ENCODE measurements at places on chromosomes 16 and 17.

- DNase-seq = no peak
Measured at GRCh38 chr17:67080804-67081203, 36.5 kb downstream of the CACNG1 start.

- peak; percentile 57 for DNase-seq
Measured at GRCh38 chr17:42531455-42532354, 4.3 kb upstream of the NAGLU start.

- DNase-seq = no peak
Measured at GRCh38 chr17:3894188-3894587, 1.3 kb upstream of the CAMKK1 start.

DNA sequence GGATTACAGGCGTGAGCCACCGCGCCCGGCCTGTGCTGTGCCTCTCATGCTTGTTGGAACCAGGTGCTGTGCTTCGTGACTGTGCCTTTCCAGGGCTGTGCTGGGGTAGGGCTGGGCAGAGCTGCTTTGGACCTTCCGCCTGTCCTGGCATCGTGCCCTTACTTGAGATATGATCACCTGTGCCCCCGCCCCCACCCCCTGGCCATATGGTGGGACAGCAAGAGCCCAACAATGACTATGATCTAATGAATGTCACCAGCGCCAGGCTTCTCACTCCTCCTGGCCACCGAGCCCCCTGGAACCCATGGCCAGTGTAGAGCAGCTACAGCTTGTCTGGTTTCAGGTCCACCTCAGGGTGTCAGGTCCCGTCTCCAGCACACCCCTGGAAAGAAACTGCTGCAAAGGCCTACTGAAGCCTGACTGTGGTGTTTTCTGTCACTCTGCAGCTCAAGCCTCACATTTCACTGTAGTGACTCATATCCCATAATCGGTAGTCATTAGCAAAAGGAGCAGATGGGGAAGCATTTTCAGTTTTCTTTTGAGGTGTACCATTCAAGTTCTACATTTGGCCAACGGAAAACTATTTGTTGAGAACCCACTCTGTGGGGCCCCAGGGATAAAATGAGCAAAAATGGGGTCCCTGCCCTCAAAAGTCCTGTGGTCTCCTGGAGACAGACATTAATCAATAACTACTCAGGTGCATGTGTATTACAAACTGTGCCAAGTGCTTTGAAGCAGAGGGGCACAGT, 22.1 kb downstream of the FCSK start:
- DNase-seq = no peak

GRCh38 chr17:77352441-77352840, 211.7 kb downstream of the SEC14L1 start:
- no peak for DNase-seq

- DNase-seq = no peak
Measured at GRCh38 chr17:43840814-43841213, 6.2 kb upstream of the CD300LG start.

DNA sequence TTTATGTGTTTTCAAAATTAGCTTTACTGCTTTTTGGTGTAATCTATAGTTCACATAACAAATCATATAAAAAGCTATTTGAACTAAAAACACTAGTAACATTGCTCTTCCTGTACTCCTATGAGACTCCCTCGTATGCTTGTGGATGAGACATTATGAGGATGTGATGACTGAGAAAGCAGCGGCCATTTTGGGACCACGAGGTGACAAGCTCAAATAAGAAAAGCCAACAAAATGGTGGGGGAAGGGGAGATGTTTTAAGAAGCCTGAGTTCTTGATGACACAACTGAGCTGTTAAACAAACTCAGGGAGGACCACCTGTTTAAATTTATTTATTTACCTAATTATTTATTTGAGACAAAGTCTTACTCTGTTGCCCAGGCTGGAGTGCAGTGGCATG, 4.5 kb downstream of the CCL18 start:
- DNase-seq = no peak

Measured in hematopoietic multipotent progenitor cell treated with erythropoietin and hydrocortisone succinate and interleukin-3 and kit ligand, for 15 days (in vitro differentiated cells).